ENCODE measurements at places on chromosomes 5 and 9.

GRCh38 chr5:107594253-107595045, 76.3 kb downstream of the EFNA5 start:
- no peak for DNase-seq

- DNase-seq = peak; percentile 90
Observed at GRCh38 chr9:4740638-4741364, at the start of gene AK3. TSS of gene AK3 (minus strand) at chr9:4741202. CDS start at chr9:4741087, 115 bp downstream.

DNA sequence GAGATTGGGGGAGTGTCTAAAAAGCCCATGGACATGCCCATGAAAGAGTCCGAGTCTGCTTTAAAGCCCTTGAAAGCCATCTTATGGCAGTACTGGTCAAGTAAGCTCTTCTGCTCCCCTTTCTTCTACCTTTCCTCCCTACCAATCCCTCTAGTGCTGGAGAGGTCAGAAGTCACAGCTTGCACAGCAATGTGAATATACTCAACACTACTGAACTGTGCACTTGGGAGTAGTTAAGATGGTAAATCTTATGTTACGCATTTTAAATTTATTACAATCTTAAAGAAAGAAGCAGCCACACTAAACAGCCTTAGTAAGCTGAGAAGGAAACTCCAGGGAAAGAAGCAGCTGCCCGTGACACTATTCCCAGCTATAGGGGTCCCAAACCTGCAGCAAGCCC, 12.3 kb upstream of the TRAF1 start:
- no peak for DNase-seq

DNA sequence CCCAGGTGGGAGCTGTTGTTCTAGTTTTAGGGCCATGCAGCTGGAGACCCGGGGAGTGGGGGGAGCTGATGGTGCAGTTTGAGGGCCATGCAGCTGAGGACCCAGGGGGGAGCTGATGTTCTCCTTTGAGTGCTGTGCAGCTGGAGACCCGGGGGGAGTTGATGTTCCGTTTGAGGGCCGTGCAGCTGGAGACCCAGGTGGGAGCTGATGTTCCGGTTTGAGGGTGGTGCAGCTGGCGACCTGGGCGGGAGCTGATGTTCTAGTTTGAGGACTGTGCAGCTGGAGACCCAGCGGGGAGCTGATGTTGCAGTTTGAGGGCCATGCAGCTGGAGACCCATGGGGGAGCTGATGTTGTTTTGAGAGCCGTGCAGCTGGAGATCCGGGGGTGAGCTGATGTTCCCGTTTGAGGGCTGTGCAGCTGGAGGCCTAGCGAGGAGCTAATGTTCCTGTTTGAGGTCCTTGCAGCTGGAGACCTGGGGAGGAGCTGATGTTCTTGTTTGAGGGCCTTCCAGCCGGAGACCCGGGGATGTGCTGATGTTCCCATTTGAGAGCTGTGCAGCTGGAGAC, 14.6 kb downstream of the PDCD6 start:
- no peak for DNase-seq

DNA sequence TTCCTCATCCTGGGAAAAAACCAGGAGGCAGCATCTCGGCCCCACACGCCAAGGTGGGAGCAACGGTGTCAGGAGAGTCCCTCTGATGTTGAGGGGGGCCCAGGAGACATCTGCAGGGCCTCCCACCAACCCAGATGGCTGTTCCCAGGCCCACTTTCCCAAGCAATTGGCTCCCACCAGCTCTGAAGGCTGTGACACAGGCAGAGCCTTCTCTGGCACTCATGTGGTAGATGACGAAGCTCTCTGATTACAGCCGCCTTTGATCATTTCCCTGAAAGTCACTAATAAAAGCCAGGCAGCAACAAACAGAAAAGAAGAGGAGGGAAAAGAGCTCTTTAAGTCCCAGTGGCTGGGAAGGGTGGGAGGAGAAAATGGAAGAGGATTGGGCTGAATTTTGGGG, 226.5 kb downstream of the CDK5RAP2 start:
- no peak for DNase-seq

- peak; percentile 81 for DNase-seq
Observed at GRCh38 chr9:68530618-68531017, 10.1 kb downstream of the TMEM252 start.

GRCh38 chr5:72597456-72597948, 90.3 kb upstream of the ZNF366 start:
- no peak for DNase-seq

DNA sequence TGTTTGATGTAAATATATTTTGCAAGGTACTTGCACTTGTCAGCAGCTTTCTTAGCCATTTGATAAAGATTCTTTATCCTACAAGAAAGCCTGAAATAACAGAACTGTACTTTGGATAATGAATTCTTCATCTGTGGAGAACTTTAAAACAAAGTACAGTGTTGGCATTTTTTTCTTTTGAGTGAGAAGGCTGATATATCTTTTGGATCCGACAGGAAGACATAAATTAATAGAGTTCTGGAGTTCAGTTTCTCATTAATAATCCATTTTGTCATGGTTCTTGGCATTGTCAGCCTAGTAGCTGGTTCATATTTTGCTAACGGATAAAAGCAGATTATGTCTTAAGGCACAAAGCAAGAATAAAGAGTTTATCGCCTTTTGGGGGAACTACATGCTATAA, 17.0 kb downstream of the PBX3 start:
- DNase-seq = no peak

DNA sequence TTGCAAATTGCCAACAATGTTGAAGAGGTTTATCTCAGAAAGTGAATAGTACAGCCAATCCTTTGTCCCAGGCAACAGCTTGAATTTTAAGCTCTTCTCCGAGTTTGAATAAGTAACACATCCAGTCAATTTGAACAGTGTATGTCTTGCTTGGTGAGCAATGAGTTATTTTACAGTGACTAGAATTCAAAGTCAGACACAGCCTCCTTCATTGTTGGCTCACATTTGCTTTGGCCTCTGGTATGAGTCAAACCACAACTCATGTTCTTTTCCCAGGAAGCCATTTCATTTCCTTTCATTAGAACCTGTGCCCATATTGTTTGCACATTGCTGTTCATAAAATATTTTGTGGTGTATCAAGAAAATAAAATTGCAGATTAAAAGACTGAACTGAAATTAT, 622.0 kb upstream of the DAB2 start:
- DNase-seq = no peak

DNA sequence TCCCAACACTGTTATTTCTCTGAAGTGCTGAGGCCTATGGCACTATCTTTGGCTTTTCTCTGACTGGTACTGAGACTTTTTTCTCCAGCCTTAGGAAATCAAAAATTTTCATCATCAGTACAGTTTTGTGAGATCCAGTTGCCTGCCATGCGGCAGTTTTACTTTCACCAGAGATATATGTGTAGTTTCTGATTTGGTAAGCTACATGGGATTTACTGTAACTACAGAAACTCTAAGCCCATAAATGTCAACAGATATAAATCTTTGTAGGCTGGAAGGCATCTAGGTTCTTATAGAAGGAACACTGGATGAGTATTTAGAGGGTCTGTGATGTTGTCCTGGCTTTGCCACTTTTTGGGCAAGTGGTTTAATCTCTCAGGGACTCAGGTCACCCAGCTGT, 69.0 kb downstream of the DOCK2 start:
- DNase-seq = no peak

DNA sequence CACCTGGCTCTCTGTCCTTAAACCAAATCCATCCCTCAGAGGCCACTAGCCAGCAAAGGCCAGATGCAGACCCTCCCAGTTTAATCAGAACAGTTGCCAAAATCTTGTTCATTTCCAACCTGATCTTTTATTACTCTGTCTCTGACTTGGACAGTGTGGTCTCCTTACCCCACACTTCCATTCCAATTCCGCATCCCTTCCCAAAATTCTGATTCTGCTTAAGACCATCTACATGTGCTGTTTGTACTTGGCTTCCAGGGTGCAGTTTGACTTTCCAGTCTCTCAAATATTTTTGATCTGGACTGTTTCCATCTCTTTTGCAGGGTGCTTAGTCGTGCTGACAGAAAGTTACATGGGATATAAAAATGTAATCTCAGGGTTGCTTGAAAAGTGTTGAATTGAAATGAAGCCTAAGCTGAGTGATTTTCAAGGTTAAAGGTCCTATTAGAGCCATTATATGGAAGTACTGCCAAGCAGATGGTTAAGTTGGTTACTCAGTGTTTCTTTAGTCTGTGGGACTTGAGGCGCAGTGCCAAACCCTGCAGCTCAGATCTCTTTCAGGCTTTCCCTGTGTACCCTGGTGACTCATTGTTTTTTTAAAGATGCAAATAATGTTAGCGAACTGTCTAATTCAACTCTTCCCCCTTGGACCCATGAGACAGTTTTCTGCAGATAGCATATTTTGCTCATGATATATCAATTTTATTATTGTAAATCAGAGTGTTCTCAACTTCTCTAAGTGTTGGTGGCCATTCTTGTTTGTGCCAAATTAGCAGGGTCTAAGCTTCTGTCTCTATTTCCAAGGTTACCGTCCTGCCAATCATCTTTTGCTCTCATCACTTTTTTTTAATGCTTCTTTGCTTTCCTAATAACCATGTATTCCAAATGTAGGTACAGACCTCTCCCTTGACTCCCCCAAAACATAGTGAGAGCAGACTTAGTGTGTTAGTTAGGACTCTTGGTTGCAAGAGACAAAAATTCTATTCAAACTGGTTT, 18.2 kb upstream of the DCP2 start:
- peak; percentile 76 for DNase-seq

GRCh38 chr5:66850354-66851075, 254.3 kb downstream of the MAST4 start:
- DNase-seq = no peak

GRCh38 chr9:426976-427375, 212.3 kb downstream of the DOCK8 start:
- no peak for DNase-seq

- no peak for DNase-seq
Observed at GRCh38 chr5:67814569-67815311, 400.8 kb upstream of the PIK3R1 start.

GRCh38 chr9:36023260-36024048, 13.3 kb upstream of the RECK start:
- peak; percentile 39 for DNase-seq

DNA sequence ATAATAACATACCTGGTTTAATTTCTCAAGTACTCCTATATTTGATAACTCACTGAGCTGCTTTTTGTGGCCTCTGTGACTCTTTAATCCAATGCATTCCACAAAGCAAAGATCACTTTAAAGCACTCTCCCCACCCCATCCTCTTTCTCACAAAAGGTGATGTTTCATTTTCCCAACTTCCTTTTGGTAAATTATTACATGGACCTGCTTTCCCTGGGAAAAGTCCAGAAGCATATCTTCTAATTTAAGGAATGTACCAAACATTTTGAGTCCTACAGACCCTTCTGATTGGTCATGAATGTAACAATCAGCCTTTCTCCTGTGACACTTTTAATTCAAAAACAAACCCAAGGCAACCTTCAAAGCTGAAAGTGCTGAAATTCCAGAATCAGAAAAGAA, 71.1 kb downstream of the MLLT3 start:
- no peak for DNase-seq

GRCh38 chr5:16934123-16934522, 2.0 kb downstream of the MYO10 start:
- DNase-seq = peak; percentile 42

GRCh38 chr5:72830362-72830761, 13.9 kb downstream of the TNPO1 start:
- no peak for DNase-seq

- DNase-seq = no peak
Observed at GRCh38 chr9:89113851-89114250, 64.8 kb downstream of the SHC3 start.

- no peak for DNase-seq
Observed at GRCh38 chr5:61706751-61707150, 374.7 kb downstream of the ZSWIM6 start.

GRCh38 chr9:134067904-134068743, at the start of gene BRD3:
TSS of gene BRD3 (minus strand) at chr9:134068026. CDS start at chr9:134053477, 14,549 bp downstream.
- peak; percentile 88 for DNase-seq

- DNase-seq = no peak
Observed at GRCh38 chr5:110356677-110357076, 369.8 kb downstream of the TMEM232 start.

DNA sequence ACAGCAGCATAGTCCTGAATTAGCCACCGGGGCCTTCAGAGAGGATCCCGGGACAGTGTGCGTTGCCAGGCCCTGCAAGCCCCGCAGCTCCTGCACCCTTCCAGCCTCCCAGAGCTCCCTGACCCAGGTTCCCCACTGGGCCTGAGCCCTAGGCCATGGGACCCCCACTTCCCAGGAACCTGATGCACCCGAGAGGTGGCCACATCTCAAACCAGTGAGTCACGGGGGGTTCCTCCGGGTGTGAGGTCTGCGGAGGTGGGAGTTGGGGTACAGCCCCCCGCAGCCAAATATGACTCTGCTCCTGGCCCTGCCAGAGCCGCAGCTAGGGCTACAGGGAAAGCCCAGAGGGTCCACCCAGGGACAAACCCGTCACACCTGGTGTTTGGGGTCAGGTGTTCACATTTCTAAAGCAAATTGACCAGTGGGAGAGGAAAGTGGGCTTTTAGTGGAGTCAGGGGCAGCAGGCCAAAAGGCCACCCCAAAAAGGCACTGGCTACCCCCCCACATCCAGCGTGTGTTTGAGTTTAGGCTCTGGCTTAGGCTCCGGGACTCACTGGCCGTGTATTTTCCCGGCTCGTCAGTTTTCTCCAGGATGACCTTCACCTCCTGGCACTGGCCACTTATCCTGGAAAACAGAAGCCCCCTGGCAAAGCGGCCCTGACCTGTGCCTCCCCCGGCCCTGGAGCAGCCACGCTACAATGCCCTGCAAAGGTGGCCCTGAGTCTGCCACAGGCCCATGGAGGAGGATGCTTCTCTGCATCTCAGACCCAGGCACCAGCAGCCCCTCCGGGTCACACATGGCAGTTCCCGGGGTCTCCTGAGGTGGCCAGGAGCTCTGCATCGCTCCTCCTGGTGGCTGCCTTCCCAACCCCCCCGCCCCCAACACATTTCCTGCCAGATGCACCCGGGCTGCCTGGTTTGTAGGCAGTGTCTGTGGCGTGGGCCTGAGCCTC, 17.4 kb upstream of the OBP2B start:
- DNase-seq = no peak

DNA sequence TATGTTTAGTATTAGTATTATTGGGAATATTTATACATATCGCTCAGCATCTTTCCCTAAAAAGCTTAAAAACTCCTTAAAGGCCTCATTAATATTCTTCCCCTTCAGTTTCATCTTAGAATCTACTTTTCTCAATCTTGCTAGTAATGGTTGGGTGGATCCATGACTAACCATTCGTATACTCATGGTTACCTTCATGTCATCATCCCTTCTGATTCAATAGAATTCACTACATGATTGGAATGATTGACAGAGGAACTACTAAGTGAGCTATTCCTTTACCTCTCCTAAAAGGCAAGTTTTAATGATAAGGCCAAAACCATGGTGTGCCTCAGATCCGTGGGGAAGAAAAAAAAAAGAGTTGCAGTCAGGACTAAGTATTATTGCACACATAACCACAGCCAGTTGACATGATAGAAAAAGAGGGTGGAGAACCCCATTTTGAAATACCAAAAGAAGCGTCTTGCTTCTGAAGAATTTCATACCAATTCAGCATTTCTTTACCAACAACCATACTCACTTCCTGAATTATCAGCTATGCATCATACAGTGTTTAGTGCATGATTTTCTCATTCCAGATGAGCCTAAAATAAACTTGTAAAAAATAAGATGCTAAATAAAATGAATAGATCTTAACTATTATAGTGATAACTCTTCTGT, 624.6 kb downstream of the PDE4D start:
- no peak for DNase-seq
